H9 (cell line): ENCODE measurements at places on chromosomes 11 and 22.

GRCh38 chr11:58028687-58029411, 1.9 kb upstream of the OR6Q1 start:
- no peak for DNase-seq

DNA sequence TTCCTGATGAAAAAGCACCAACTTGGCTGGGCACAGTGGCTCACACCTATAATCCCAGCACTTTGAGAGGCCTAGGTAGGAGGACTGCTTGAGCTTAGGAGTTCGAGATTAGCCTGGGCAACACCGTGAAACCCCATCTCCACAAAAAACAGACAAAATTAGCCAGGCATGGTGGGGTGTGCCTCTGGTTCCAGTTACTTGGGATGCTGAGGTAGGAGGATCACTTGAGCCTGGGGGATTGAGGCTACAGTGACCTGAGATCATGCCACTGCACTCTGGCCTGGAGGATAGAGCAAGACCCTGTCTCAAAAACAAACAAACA, 3.0 kb downstream of the HPS4 start:
- no peak for DNase-seq

- no peak for DNase-seq
These were observed 10.7 kb downstream of the CARD10 start for GRCh38 chr22:37508431-37508992.

DNA sequence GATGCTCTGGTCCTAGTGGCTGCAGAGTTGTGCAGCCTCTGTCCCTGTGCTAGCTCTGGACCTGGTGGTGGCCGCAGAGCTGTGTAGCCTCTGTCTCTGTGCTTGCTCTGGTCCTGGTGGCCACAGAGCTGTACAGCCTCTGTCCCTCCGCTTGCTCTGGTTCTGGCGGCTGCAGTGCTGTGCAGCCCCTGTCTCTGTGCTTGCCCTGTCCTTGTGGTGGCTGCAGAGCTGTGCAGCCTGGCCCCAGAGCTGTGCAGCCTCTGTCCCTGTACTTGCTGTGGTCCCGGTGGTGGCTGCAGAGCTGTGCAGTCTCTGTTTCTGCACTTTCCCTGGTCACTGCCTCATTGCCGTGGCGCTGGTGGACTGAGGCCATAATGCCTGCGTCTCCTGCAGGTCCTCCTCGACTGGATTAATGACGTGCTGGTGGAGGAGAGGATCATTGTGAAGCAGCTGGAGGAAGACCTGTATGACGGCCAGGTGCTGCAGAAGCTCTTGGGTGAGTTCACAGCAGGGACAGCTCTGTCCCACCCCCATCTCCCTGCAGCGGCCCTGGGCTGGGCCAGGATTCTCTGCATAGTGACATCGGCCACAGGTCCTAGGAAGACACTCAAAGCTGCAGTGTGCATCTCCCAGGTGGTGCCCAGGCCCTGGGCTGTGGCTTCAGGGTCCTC, 61.9 kb upstream of the PARVG start:
- no peak for DNase-seq

DNA sequence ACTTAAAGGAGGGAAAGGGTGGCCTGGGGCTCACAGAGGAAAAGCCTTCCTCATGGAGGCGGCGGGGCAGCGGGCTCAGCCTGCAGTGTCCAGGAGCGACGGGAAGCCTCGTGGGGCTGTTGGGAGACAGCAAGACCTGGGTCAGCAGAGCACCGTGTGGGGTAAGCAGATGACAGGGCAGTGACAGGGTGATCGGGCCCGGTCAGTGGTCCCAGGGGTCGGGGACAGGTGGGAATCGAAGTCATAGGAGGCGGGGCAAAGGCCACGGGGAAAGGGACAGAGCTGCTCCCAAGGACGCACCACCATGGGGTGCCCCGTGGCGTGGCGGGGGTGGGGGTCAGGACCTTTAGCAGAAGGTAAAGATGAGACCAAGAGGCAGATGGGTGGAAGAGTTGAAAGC, 49.8 kb downstream of the CDKN1C start:
- DNase-seq = no peak

DNA sequence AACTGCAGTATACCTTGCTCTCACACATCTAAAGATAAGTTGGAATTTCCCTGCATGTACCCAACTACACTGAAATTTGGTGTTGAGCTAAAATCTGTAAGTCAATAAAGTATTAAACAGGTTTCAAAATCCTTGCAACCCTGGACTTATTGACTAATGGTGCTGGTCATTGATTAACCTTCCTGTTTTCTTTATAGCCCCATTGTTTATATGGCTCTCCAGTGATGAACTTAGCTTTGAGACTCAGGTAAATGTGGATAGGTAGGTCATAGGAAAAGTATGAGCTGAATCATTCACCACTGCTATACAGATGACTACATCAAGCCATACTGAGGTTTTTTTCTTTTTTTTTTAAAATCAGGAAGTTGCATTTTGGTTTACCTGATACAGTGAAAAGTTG, 132.7 kb downstream of the FAT3 start:
- no peak for DNase-seq

DNA sequence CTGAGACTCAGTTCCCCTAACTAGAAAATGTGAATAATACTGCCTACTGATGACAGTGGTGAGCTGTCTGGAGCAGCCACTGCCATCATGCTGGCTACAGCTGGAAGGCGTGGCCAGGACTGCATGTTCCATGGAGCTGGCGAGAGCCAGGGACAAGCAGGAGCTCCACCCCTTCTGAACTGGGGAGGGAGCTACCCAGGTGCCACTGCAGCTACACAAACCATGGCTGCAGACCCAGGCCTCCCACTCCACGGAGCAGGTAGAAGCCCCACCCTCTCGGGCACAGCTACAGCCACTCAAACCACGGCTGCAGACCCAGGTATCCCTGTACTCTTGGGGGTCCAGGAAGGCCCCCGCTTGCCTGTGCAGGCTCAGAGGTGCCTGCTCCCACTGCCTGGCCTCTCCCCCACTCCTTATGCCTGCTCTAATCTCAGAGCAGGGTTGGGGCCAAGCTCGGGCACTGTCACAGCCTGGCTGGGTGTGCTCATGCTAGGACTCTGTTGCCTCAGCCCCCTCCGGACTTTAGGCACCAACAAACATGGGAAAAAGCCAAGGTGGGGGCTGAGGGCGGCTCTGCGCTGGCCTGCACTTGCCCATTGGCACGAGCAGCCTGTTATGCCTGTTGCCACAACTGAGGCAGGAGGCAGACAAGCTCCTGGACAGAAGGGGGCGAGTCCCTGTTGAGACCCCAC, 51.7 kb downstream of the RAB30 start:
- no peak for DNase-seq

- no peak for DNase-seq
These were observed 718.8 kb upstream of the ARHGAP42 start for GRCh38 chr11:99968336-99968735.

GRCh38 chr11:124195189-124195734, 12.1 kb downstream of the OR10D3 start:
- peak; percentile 57 for DNase-seq

GRCh38 chr22:17412232-17412631, 43.0 kb downstream of the CECR2 start:
- no peak for DNase-seq

DNA sequence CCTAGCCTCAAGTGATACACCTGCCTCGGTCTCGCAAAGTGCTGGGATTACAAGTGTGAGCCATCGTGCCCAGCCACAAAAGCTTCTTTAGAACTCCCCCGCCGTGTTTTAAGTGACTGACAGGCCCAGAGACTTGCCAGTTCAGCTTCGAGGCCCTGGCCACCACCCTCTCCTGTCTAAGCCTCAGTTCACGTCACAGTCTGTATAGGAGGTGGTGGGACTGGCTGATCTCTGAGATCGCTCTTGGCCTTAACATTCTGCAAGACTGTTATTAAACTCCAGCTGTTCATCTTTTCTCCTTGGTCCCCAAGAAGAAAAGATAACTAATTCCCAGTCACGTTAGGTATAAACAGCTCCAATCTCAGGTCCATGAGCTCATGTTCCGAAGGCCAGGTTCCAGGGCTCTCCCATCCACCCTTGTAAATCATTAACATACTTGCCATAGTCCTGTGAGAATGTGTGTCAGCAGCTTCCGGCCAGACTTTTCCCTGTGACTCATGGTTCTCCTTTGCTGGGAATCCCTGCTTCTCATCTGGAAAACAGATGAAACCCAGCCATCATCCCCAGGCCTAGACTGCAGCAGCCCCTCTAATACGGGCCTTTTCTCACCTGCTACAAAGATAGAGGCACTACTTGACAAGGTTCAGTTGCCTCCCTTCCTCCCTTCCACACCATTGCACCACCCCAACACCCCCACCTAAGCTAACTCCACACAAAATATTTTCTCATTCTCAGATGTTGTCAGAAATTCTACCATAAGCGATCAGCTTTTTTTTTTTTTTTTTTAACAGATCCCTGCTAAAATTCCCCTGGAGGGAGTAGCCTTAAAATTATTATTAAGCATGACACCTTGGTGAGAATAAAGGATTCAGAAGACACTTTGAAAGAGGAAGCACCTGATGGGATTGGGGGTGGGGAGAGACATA, 5.6 kb upstream of the KIAA0930 start:
- no peak for DNase-seq

GRCh38 chr11:110453684-110454354, 24.1 kb downstream of the FDX1 start:
- DNase-seq = no peak

DNA sequence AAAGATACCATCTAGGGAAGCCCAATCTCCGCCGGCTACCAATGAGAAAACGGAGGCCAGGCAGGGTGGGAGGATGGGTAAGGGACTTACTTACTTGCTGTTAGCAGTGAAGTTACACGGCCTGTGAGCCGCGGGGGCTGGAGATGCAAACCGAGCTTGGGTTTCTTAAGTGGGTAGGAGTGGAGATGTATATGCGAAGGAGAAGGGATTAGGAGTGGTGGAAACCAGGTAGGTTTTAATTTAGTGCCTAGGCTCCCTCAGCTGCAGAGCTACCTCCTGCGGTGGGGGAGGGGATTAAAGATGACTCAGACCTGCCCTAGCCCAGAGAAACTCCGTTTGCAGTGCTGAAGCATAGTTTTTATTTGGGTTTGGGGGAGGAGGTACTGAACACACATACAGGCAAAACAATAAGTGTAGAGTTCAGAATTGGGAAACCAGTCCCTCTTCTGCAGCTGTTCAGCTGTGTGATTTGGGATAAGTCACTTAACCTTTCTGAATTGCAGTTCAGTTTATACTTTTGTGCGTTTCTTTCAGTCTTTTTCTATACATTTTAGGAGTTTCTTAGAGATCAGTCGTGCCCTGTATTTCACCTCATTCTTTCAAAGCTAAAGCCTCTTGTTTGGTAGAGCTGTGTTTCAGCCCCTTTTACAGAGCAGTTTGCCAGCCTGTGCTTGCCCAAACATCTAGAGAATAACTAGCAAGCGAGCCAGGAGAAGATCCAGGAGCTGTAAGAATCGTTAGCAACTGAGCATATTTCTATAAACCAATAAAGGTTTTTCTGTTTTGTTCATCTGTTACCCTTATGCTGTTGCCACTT, 596 bp upstream of the TNRC6B start:
- peak; percentile 76 for DNase-seq

- DNase-seq = no peak
These were observed 3.2 kb upstream of the PCF11 start for GRCh38 chr11:83153764-83154163.

DNA sequence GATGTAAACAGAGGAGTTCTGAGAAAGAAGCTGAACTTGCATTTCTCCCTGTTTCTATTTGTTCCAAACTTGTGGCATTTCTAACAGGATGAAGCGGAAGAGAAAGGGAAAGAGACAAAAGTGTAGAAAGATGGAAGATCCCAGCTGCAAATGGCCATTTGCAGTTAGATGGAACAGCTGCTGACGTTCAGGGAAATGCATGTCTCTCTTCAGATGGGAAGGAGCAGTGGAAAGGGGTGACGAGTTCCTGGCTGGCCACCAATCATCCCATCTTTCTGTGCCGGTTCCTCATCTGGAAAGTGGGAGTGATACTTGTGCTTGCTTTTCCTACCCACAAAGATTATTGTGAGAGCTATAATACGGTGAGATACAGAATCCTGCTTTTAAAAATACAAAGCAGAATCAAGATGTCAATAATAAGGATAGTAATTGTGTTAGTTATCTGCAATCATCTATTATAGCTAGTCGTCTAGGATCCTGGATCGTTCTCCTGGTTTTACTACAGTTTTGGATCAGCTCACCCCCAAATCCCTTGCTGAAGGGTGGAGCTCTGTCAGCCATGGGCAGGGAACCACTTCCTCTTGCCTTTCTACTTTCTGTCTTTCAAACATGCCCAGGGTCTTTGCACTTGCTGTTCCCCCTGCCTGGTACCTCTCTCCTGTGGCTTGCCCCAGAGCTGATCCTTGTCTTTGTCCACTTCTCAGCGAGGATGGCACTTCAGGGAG, 1.2 kb upstream of the TIMP3 start:
- no peak for DNase-seq

DNA sequence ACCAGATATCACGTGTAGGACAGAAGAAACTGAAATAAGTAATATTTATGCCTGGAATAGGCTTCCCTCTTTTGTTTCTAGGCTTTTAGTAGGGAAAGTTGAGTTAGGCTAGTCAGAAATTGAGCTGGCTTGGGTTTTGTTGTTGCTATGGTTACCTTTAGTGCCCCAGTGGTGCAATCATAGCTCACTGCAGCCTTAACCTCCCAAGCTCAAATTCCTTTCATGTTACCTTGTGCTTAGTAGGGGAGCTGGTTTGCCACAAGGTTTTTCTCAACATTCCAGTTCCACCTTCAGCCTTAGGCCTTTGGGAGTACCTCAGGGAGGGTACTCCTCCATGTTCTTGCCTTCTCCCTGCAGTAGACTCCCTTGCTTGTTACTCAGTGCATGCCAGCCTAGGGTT, 69.1 kb upstream of the SUSD2 start:
- no peak for DNase-seq

GRCh38 chr11:46339816-46340215, 7.4 kb upstream of the DGKZ start:
- DNase-seq = no peak

DNA sequence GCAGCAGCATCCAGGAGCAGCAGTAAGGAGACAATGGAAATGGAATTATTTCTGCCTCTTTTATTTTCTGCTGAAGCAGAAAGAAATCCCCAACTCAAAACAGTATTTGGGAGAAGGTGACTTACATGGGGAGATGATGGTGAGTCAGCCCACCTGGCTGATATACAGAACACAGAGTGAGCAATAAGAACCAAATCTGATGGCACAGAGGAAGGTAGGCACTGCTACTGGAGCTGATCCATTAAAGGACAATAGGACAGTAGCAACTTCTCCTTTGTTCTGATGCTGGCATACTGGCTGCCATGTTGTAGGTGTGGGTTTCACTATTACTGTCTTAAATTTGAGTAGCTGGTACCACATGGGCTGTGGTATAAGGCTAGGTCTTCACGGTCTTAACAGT, 45.2 kb downstream of the CLPB start:
- DNase-seq = no peak

GRCh38 chr11:129503646-129504045, 128.0 kb downstream of the BARX2 start:
- no peak for DNase-seq
